Cerebellum (tissue), 4 donors: ENCODE measurements at places on chromosomes 2 and 18.

- DNase-seq = no peak
These were observed 9.3 kb downstream of the PAX3 start for GRCh38 chr2:222289278-222290160.

DNA sequence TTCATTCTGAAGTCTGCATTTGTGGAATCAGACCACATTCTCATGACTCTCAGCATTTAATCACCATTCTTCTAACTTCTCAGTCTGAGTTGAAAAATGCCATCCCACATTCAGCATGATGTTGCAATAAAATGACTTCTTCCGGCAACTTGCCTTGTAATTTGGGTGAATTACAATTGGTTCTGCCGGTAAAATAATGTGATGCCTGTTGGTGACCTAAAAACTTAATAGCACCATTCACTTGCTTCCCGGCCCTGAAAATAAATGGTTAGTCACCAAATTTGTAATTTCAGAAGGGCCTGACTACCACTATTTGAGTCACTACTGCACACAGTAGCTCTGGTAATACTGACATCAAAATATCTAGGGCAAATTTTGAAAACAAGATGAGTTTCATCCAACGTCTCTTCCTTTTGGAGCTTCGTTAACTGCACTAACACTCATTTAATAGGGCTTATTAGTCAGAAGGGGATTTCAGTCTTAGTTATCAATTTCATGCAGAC lies 637.1 kb upstream of the CHAC2 start:
- no peak for DNase-seq

- no peak for DNase-seq
These were observed 7.8 kb downstream of the SPEG start for GRCh38 chr2:219442256-219443015.

GRCh38 chr2:118548880-118549488 lies 298.5 kb downstream of the EN1 start:
- no peak for DNase-seq

GRCh38 chr2:206267567-206267966 lies 6.9 kb upstream of the ZDBF2 start:
- DNase-seq = no peak

GRCh38 chr2:217739741-217740140 lies 263.1 kb downstream of the TNS1 start:
- no peak for DNase-seq

GRCh38 chr2:1632002-1632348 lies 112.3 kb downstream of the PXDN start:
- no peak for DNase-seq

GRCh38 chr18:79532313-79533007 lies 136.7 kb downstream of the NFATC1 start:
- no peak for DNase-seq
